ENCODE measurements at places on chromosomes 2 and 18. TPM values are rescaled to one million over a fixed set of nuclear protein-coding genes. Genes with fewer than 3 reads are reported as not detected.

DNA sequence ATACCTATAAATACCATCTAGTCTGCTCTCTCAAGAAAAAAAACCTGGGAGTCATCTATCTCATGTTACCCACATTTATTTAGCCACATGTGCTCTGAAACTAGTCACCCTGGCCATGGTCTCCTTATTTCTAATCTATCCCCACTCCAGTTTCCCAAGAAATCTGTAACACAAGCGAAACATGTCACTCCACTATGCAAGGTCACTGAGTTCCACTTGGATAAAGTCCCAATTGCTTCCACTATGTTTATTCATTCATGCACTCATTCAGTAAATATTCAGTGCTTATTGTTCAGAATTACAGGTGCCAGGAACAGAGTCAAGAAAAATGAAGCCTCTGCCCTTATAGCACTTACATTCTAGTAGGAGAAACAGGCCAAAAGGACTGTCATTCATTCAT lies 369.4 kb upstream of the CYRIA start:
- no peak for DNase-seq

DNA sequence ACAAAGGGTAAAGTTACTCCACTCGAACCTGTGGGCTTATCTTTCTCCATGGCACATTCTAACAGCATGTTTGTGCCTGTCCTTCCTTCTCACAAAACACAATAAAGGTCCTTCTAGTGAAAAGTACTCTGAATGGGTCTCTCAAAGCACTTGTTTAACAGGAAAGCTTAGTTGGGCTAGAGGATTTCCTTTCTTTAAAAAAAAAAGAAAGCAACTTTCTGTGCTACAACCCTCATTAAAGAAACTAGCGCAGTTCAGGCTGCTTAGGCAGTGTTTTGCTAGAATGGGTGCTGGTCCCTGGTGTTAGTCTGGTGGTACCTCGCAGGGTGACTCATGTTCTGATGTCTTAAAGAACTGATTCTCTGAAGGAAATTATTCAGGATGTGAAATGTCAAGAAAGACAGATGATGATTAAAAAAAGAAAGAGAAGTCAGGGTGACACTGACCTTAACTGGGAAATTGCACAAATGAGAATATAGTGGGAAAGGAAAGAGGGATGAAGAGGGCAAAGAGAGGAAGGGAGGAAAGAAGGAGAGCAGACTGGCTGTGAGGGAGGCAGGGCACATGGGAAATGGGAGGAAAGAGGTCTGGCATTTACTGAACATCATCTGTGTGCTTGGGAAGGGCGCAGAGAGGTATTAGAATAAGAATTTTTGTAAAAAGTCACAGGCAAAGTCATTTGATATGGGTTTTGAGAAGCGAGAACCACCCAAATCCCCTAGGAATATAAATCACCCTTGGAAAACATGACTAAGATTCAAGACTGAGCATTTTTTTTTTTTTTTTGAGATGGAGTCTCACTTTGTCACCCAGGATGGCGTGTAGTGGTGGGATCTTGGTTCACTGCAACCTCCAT lies 74.9 kb downstream of the ATP8B1 start:
- DNase-seq, result no peak

GRCh38 chr2:175015340-175015739 lies 10.2 kb upstream of the CHN1 start:
- DNase-seq, result no peak

CYS1 gene
- polyA plus RNA-seq, result 121 TPM

CD8A gene
- 0.45 TPM for polyA plus RNA-seq
